ENCODE measurements at places on chromosomes 3 and 15.
A peak's percentile ranks its signal among the peaks of the same experiment; 100 is the strongest.

DNA sequence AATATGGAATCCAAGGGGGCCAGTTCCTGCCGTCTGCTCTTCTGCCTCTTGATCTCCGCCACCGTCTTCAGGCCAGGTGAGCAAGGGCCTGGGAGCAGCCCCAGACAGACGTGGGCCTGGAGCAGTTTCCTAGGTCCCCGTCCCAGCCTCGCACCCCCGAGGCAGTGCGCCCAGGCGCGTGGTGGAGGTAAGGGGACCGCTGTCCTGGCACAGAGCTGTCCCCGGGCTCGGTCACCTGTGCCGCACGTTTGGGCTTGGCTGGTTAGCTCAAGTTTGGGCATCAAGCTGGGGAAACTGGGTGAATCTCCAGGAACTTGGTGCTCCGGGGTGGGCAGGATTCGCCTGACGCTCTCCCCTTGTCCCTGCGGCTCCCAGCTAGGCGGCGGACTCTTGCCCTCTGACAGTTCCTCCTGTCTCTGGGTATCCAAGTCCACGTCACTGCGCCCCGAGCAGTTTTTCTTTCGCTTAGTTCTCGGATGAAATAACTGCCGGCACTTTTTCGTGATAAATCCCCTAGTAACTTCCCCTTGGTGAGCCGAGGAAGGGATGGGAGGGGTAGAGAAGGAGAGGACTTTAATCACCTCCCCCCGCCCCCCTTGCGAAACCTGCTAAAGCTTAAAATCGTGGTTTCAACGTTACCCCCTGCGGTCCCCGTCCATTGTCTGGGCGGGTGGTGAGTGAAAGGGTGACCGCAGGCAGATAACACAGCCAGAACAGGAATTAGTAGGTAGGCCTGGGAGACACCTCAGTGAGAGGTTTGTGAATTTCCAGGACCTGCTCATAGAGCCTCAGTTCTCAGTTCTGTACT, 901 bp downstream of the ALCAM start:
- DNase-seq, result no peak

DNA sequence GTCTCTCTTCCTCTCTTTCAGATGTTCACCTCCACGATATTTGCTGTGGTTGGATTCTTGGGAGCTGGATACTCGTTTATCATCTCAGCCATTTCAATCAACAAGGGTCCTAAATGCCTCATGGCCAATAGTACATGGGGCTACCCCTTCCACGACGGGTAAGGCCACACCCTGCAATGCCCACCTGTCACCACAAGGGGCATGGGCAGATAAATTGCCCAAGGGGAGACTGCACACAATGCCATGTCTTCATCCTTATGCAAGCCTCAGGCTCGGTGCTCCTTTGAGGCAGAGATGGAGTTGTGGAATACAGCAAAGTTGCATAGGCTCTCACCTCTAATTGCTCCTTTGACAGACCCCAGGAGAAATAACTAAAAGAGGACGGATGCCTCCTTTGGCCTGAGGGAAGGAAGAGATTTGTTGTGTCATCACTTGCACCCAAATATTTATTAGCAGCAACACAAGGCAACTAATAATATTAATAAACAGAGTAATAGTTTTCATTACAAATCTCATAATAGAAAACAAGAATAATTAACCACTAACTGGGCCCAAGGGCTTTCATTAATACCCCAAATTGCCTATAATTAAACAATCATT, 13.2 kb downstream of the TM4SF4 start:
- no peak for DNase-seq

GRCh38 chr3:38247366-38248035, 18.1 kb upstream of the SLC22A13 start:
- DNase-seq, result no peak

DNA sequence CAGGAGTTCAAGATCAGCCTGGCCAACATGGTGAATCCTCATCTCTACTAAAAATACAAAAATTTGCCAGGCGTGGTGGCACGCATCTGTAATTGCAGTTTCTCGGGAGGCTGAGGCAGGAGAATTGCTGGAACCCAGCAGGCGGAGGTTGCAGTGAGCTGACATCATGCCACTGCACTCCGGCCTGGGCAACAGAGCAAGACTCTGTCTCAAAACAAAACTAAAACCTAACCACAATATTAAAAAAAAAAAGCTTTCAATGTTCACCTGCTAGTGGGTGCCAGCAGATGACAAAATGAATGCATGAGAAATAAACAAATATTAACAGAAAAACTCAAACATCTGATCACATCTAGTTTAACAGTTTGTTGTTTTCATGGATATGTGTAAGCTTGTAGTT, 9.0 kb downstream of the SLC24A1 start:
- DNase-seq, result no peak

DNA sequence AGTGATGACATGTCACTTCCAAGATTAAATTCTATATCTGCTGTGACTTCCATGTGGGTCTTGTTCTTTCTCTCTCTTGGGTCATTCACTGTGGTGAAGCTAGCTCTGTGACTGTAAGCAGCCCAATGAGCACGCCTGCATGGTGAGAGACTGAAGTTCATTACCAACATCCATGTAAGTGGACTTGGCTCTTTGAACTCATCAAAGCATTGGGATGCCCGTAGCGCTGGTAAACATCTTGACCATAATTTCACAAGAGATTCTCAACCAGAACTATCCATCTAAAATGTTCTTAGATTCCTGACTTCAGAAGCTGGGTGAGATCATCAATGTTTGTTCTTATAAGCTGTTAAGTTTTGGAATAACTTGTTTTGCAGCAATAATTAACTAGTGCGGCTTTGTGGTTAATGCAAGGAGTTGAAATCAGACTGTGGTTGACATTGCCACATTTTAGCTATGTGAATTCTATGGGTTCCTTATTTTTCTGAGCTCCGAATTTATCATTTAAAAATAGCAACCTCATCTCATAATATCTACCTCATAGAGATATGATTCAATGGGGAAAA, 31.6 kb upstream of the LRRC3B start:
- DNase-seq, result no peak

DNA sequence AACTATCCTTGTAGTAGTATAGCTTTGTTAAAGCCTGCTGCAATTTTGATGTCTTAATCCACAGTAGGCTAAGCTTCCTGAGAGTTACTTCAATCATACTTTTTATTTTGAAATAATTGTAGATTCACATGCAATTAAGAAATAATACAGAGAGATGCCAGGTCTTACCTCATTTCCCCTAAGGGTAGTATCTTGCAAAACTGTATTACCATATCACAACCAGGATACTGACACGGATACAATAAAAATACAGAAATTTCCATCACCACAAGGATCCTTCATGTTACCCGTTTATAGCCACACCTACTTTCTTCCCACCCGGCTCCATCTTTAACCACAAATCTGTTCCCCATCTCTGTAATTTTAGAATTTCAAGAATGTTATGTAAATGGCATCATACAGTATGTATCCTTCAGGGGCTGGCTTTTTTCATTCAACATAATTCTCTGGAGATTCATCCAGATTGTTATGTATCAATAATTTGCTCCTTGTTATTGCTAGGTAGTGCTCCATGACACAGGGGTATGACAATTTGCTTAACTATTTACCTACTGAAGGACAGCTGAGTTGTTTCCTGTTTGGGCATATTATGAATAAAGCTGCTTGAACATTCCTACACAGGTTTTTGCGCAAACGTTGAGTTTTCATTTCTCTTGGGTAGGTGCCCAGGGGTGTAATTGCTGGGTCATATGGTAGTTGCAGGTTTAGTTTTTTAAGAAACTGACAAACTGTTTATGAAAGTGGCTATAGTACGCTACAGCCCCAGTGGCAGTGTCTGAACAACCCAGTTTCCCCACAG, 21.6 kb downstream of the BDH1 start:
- no peak for DNase-seq

GRCh38 chr3:55716611-55717225, 229.6 kb upstream of the WNT5A start:
- no peak for DNase-seq

DNA sequence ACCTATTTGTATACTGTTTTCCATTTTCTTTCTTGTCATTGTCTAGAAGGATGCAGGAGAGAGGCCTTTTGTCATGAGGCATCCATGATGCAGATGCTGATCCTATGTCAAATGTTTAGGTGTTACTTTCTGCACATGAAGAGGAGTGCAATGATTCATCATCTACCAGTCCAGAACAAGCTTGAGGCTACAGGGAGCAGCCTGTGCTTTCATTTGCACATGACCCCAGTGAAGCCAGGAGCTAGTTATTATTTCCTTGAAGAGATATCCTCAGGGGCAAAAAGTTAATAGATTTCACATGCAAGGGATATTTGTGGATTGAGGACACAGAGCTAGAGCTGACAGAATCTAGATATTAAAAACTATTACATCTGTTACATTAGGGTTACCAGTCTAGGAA, 204.4 kb upstream of the TGFBR2 start:
- DNase-seq, result no peak

DNA sequence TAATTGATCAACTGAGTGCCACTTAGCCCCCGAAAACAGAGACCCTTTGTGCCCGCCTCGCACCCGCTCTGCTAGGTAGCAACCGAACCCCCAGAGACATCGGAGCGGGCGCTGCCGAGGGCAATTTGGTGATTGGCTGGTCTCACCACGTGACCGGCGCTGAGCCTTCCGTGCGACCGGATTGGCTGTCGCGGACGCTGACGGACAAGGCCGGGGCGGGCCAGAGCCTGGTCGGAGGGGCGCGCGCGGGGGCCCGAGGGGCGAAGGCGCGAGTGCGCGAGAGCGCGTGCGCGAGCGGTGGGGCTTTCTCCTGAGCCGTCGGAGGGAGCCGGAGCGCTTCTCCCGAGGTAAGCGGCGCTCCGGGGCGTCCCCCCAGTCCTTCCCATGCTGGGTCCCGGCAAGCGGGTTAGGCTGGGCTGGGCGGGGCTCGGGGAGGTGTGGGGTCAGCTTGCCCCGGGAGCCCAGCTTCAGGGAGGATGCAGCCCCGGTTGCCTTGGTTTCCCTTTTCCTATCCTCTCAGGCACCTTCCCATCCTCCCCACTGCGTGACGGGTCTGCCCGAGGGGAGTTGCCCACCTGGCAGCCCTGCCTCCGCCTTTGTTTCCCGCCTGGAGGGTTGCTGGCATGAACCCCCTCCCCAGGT, at the start of gene TMEM108:
Gene TMEM108 (plus strand): TSS at position 303 of the 642 bp plus-strand sequence.
- peak; percentile 93 for DNase-seq

DNA sequence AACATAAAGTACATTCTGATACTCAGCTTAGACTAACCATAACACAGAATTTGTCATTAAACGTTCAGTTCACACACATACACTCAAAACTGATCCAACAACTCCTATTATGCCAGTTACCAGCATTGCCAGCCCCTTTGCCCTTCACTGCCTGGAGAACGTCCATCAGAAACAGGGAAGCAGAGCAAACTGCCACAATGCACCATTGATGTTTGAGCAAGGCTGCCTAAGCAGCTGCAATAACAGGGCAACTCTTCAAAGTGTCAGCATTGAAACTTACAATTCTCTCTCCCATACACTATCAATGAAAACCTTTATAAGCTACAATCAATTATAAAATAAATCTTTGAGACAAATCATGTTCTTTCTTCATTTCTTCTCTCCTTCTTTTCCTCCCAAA, 85.1 kb downstream of the ZBTB20 start:
- no peak for DNase-seq

DNA sequence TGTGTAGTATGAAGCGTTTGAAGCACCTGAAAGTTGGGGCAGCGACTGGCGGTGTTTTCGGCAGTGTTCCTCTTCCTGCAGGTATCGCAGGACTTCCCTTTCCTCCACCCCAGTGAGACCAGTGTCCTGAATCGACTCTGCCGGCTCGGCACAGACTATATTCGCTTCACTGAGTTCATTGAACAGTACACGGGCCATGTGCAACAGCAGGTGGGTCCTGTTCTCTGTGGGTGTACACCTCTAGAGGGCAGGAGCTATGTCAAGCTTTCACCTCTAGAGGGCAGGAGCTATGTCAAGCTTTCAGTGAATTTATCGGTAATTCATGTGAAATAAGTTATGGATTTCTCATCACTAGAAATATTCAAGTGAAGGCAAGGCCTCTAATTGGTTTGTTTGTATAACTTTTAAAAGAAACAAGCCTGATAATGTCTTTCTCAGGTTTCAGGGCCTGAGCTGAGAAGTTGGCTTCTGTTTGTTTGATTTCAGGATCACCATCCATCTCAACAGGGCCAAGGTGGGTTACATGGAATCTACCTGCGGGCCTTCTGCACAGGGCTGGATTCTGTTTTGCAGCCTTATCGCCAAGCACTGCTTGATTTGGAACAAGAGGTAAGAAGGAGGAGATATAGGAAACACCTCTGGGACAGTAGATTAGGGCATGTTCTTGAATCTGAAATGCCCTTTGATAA, 5.3 kb downstream of the TUBGCP4 start:
- DNase-seq, result peak; percentile 23

DNA sequence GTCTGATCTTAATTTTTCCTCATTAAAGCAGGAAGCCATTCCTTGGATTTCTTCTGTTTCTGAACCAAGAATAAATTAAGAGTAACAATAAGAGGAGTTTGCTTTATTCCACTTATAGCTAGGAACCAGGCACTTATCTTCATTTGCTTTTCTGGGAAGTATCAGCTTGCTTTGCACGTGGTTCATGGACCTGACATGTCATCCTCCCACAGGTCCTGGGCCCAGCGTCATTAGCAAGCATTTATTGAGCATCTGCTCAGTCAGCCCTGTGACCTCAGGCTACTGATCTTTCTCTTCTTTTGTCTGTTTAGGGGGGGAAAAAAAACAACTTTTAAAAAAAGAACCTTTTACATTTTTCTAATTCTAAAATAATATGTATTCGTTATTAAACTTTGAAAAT, 34.7 kb upstream of the CRTC3 start:
- no peak for DNase-seq

DNA sequence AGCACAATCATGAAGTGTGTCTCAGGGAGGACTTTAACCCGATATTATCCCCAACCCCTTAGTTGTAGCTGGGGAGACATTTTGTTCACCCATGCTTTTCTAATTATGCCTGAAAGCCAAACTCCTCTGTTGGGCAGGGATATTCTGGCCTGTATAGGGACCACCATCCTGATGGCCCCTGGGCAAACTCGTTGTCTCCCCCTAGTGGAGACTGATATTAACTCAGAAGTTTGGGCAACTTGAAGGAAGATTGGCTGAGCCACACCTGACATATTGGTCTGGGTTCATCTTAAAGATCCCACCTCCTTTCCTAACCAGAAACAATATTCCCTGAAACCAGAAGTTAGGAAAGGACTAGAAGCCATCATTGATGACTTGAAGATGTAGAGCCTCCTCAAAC, 42.3 kb downstream of the TM4SF18 start:
- peak; percentile 5 for DNase-seq

- no peak for DNase-seq
Observed at GRCh38 chr15:39468331-39468730, 112.5 kb upstream of the THBS1 start.

- no peak for DNase-seq
Observed at GRCh38 chr15:45720183-45720582, 85.4 kb downstream of the SQOR start.

DNA sequence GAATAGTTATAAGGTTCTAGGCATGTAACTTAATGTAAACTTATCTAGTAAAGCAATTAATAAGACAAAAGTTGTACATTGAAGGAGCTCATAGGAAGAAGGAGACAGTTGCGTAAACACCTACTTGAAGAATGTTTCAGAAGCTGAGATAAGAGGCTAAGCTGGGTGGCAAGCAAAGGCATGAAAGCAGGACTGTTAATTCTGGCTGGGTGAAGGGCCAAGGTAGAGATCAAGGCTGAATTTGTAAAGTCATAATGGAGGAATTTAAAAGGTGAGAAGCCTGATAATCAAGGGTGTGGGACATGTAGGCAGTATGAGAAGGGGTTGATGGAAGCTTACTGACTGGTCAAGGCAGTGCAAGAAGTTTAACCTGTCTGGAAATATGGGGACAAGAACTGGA, 80.4 kb upstream of the TGFBR2 start:
- no peak for DNase-seq
